Left ventricle myocardium inferior (tissue), 1 donor: ENCODE measurements at places on chromosomes 16 and 17.
A peak's percentile ranks its signal among the peaks of the same experiment; 100 is the strongest.

DNA sequence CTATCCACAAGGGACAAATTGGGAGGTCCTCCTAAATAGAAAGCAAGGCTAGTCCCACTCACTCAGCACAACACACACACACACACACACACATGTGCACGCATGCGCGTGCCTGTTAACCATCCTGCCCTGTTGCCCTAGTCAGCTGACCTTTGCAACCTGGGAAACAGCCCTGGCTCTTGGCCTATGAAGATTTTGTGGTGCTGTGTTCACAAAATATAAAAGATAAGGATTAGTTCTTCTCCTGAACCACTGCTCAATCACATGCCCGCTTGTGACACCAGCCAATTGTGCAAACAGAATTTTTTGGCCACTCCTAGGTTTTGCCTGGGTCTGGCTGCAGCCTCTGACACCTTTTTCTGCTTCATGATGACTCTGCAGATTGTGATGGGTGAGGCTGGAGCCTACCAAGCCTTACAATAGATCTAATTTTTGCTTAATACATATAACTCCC, 3.3 kb upstream of the CES1 start:
- no peak for DNase-seq

GRCh38 chr17:82238472-82239201, 9.8 kb downstream of the SLC16A3 start:
- DNase-seq, result peak; percentile 80

DNA sequence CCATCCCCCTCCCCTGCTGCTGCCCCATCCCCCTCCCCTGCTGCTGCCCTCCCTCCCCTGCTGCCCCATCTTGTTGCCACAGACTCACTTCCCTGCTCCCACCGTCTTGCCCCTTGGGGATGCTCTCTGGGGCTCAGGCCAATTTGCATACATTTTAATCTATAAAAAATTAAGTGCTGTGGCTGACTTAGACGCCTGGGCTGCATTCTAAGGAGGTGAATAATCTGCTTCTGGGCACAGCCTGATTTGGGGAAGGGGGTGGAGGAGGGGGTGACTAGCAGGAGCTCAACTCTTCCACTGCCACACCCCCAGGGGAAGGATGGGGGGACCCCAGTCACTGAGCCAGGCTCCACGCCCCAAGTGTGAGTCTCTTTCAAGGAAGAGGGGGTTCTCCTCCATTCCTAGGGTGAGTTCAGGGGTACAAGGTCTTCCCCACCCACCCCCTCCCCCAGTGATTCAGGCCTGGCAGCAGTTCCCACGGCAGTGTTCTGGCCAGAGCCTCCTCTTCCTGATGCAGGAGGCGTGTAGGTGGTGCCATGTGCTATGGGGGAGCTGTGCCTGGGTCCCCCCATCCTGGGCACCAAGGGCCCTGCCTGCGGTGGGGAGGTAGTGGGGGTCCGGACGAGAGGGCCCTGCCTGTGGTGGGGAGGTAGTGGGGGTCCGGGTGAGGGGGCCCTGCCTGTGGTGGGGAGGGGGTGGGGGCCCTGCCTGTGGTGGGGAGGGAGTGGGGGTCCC, 5.0 kb downstream of the DPH1 start:
- no peak for DNase-seq

- DNase-seq, result no peak
Observed at GRCh38 chr16:63458846-63459245, 1422.6 kb upstream of the CDH8 start.
